ENCODE measurements at places on chromosomes 6 and 20. TPM values are rescaled to one million over a fixed set of nuclear protein-coding genes. Genes with fewer than 3 reads are reported as not detected.

DNA sequence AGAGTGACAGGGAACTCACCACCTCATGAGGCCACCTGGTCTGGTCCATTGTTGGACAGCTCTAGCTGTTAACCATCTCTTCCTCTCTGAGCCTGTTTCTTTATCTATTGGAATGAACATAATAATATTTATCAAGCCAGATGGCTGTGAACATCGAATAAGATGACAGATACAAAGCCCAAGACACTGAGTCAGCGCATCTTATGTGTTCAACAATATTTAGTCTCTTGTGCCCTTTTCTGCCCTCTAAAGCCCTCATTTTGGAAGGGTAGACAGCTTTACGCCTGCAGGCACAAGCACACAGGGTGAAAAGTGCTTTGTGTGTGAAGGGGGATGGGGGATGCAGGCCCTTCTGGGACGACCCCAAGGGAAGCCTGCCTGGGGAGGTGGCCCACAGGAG, 164.0 kb downstream of the GRM4 start:
- DNase-seq = peak; percentile 24
- H3K4me3 ChIP-seq = no peak overlapping the region
- no peak overlapping the region for H3K27ac ChIP-seq

- H3K36me3 ChIP-seq = no peaks in the 10 kb centered on the region
- H3K4me1 ChIP-seq = peaks cover 69% of the 10 kb centered on the region
- no peaks in the 10 kb centered on the region for H3K27me3 ChIP-seq
- no peak overlapping the region for H3K4me3 ChIP-seq
- peak overlapping the region; percentile 66 for H3K27ac ChIP-seq
- DNase-seq = no peak
Observed at GRCh38 chr6:17932330-17932852, 55.0 kb downstream of the KIF13A start.

GRCh38 chr20:2385026-2385425, 4.3 kb downstream of the TGM6 start:
- H3K36me3 ChIP-seq = no peaks in the 10 kb centered on the region
- no peaks in the 10 kb centered on the region for H3K27me3 ChIP-seq
- H3K4me3 ChIP-seq = no peak overlapping the region
- H3K27ac ChIP-seq = no peak overlapping the region
- H3K4me1 ChIP-seq = peaks cover 8% of the 10 kb centered on the region

- no peak overlapping the region for H3K27ac ChIP-seq
- H3K36me3 ChIP-seq = no peaks in the 10 kb centered on the region
- H3K4me1 ChIP-seq = peaks cover 17% of the 10 kb centered on the region
- H3K27me3 ChIP-seq = peaks cover 74% of the 10 kb centered on the region
Observed at GRCh38 chr6:13012977-13013680, 296.6 kb downstream of the PHACTR1 start.

DNA sequence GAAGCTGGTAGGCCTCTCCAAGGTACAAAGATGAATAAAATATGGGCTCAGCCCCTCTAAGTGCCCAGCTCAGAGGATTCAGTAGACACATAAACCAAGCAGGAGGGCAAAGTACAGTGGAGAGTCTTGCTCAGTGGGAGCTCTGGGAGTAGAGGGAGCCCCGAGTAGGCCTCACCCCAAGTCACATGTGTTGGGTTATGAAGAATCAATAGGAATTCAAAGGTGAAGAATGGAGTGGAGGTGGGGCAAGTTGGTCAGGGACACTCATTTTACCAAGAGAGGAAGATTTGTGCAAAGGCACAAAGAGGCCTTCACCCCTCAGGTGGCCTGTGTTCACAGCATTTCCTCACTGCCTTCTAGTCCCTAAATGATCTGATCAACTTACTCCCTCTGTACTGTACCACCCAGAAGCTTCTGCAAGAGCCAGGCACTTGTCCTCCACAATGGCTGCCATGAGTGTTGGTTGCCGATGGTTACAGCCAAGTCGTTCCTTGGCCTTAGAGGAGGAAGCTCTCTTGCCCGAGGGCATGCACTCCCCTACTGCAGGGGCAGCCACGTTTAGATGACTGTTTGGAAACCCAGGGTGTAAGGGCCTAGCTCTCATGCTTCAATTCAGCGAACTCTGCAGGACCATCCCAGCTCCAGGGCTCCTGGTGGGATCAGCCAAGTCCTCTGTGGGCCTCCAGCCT, 6.7 kb upstream of the CDKN1A start:
- H3K4me3 ChIP-seq = no peak overlapping the region
- DNase-seq = no peak
- peaks cover 34% of the 10 kb centered on the region for H3K4me1 ChIP-seq
- no peaks in the 10 kb centered on the region for H3K27me3 ChIP-seq
- H3K36me3 ChIP-seq = no peaks in the 10 kb centered on the region

- H3K27ac ChIP-seq = no peak overlapping the region
- DNase-seq = no peak
- H3K4me1 ChIP-seq = peaks cover 10% of the 10 kb centered on the region
- no peaks in the 10 kb centered on the region for H3K27me3 ChIP-seq
- no peak overlapping the region for H3K4me3 ChIP-seq
- H3K36me3 ChIP-seq = peaks cover 2% of the 10 kb centered on the region
Observed at GRCh38 chr6:135014353-135014832, 40.2 kb downstream of the HBS1L start.

- H3K4me1 ChIP-seq = peaks cover 24% of the 10 kb centered on the region
- DNase-seq = no peak
- H3K4me3 ChIP-seq = no peak overlapping the region
- peak overlapping the region; percentile 10 for H3K27ac ChIP-seq
- no peaks in the 10 kb centered on the region for H3K27me3 ChIP-seq
- H3K36me3 ChIP-seq = peaks cover 30% of the 10 kb centered on the region
Observed at GRCh38 chr6:158313989-158314388, 1.7 kb downstream of the TULP4 start.

GRCh38 chr20:37081717-37082289, 14.0 kb downstream of the RBL1 start:
- no peaks in the 10 kb centered on the region for H3K27me3 ChIP-seq
- H3K36me3 ChIP-seq = peaks cover 1% of the 10 kb centered on the region
- no peak overlapping the region for H3K27ac ChIP-seq
- no peak for DNase-seq
- no peak overlapping the region for H3K4me3 ChIP-seq

GRCh38 chr20:3927486-3928291, 38.5 kb downstream of the PANK2 start:
- no peaks in the 10 kb centered on the region for H3K27me3 ChIP-seq
- H3K4me3 ChIP-seq = no peak overlapping the region
- H3K36me3 ChIP-seq = peaks cover 23% of the 10 kb centered on the region
- DNase-seq = no peak

DNA sequence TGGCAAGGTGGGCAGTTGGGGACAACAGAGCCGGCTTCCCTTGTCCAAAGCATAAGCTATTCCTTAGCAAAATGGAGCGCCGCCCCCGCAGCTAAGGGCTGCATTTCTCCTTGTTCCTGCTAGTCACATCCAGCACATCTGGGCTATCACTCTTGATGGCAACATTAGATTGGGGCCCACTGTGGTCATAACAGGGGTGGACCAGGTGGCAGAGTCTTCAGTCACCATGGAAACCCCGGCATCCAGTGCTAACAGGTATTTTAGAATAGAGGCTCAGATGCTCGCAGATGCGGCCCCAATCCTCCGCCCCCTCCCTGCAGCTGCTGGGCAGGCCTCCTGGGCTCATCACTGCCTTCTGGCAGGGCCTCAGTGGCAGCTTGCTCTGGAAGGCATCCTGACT, 168.2 kb upstream of the PROKR2 start:
- no peak overlapping the region for H3K27ac ChIP-seq
- peaks cover 27% of the 10 kb centered on the region for H3K27me3 ChIP-seq
- DNase-seq = no peak
- no peak overlapping the region for H3K4me3 ChIP-seq
- no peaks in the 10 kb centered on the region for H3K4me1 ChIP-seq
- no peaks in the 10 kb centered on the region for H3K36me3 ChIP-seq

DNA sequence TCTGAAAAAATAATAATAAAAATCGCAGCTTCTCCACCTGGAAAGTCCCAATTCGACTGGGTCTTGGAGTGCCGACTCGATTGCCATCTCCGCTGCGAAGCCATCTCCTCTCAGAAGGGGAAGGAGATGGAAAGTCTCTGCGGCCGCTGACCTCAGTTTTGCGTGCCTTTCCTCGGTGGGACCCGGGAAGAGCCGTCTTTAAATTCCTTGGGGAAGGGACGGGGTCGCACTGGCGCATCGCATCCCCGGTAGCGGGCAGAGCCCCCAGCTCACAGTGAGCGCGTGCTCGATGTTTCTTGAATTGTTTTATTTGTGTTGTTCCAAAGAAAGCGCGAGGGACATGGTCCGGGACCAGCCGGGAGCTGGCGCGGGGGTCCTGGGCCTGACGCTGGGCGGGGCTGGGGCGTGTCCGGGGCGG, 270 bp upstream of the TIAM2 start:
- DNase-seq = no peak
- no peaks in the 10 kb centered on the region for H3K36me3 ChIP-seq
- H3K27ac ChIP-seq = peak overlapping the region; percentile 49
- H3K4me1 ChIP-seq = peaks cover 15% of the 10 kb centered on the region

DNA sequence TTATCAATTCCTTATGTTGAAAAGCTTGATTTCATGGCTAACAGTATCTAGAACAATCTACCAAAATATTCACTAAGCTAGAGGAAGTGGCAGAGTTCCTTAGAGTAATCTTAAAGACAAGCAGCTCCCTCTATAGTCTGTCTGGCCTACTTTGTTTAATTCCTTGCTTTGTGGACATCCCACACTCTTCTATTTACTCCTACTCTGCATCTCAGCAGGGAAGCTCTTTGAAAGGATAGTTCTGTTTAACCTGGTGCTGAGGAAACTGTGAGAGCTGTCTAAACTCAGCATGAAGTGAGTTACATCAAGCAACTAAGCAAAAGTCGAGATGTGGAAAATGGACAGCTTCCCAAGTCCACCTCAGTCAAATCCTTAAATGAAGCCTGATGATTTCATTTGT, 4.3 kb downstream of the REV3L start:
- H3K36me3 ChIP-seq = no peaks in the 10 kb centered on the region
- DNase-seq = no peak
- no peak overlapping the region for H3K4me3 ChIP-seq
- peaks cover 54% of the 10 kb centered on the region for H3K4me1 ChIP-seq
- H3K27ac ChIP-seq = peak overlapping the region; percentile 84

GRCh38 chr6:10421921-10422736, 7.3 kb upstream of the TFAP2A start:
- no peak overlapping the region for H3K27ac ChIP-seq
- H3K4me3 ChIP-seq = no peak overlapping the region
- peaks cover 2% of the 10 kb centered on the region for H3K36me3 ChIP-seq

DNA sequence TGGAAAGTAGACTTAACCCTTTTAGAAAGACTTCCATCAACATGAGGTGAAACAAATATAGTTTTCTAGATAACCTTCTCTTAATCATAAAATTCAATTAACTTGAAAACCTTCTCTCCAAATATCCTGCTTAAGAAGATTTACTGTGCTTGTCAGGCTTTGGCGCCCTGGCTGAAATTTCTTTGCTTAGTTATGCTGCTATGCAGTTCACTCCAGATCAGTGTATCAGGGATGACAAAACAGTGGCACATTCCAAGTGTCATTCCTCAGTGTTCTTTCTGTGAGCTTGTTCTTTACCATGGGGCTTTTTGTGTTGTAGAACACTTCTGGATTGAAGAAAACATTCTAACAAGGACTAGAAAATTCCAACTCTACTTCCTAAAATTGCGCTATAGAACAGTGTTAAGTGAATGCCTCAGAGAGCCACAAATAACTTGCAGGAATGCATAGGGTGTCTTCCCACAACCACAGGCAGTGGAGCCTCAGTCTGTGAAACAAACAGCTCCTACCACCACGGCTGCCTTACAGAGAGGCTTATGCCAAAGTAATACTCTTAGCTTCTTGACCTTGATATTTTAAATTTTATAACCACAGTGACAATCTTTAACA, 443.6 kb downstream of the CDC5L start:
- H3K4me3 ChIP-seq = no peak overlapping the region
- DNase-seq = no peak
- H3K27me3 ChIP-seq = no peaks in the 10 kb centered on the region

GRCh38 chr6:97067045-97067444, 142.5 kb downstream of the KLHL32 start:
- no peaks in the 10 kb centered on the region for H3K4me1 ChIP-seq
- H3K27me3 ChIP-seq = peaks cover 45% of the 10 kb centered on the region
- no peak overlapping the region for H3K27ac ChIP-seq
- peaks cover 2% of the 10 kb centered on the region for H3K36me3 ChIP-seq
- no peak overlapping the region for H3K4me3 ChIP-seq

GRCh38 chr20:61694682-61695081, 371.0 kb downstream of the TAF4 start:
- peak; percentile 74 for DNase-seq
- H3K36me3 ChIP-seq = no peaks in the 10 kb centered on the region
- H3K4me1 ChIP-seq = peaks cover 3% of the 10 kb centered on the region
- peaks cover 9% of the 10 kb centered on the region for H3K27me3 ChIP-seq
- H3K27ac ChIP-seq = no peak overlapping the region
- H3K4me3 ChIP-seq = no peak overlapping the region

GRCh38 chr20:24770628-24771541, 178.2 kb upstream of the CST7 start:
- peaks cover 40% of the 10 kb centered on the region for H3K4me1 ChIP-seq
- H3K36me3 ChIP-seq = peaks cover 3% of the 10 kb centered on the region
- DNase-seq = peak; percentile 61

GRCh38 chr20:62141397-62142251, 1.6 kb downstream of the PSMA7 start:
- H3K27ac ChIP-seq = peak overlapping the region; percentile 91
- peak overlapping the region; percentile 79 for H3K4me3 ChIP-seq
- peaks cover 21% of the 10 kb centered on the region for H3K36me3 ChIP-seq
- H3K27me3 ChIP-seq = no peaks in the 10 kb centered on the region
- no peak for DNase-seq
- peaks cover 44% of the 10 kb centered on the region for H3K4me1 ChIP-seq

- H3K27me3 ChIP-seq = no peaks in the 10 kb centered on the region
- peaks cover 25% of the 10 kb centered on the region for H3K4me1 ChIP-seq
- no peak for DNase-seq
- no peaks in the 10 kb centered on the region for H3K36me3 ChIP-seq
- H3K27ac ChIP-seq = no peak overlapping the region
Observed at GRCh38 chr20:1858871-1859270, 36.3 kb upstream of the SIRPA start.

DNA sequence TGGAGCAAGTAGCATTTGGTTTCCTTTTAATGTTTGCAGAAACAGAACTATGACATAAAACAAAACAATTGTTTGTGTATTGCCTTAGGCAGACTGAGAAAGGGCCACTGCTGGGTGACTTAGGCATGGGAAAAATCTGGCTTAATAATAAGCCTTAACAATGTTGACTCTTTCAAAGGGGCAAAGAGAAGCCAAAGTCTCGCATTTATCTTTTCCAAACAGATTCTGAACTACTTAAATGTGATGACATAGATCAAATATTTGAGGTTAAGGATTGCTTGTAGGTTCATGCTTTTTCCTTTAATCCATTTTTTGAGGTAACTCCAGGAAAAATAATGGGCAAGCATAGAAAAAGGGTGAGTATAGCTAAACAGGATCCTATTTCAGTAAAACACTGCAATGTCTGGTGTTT, 39.6 kb downstream of the ADAT2 start:
- H3K27me3 ChIP-seq = peaks cover 6% of the 10 kb centered on the region
- DNase-seq = no peak
- no peak overlapping the region for H3K4me3 ChIP-seq
- no peaks in the 10 kb centered on the region for H3K36me3 ChIP-seq
- no peak overlapping the region for H3K27ac ChIP-seq

The PAK5 gene
- not detected for total RNA-seq

The XKR7 gene
- total RNA-seq = not detected

The GATA5 gene
- total RNA-seq = not detected

The SAMD3 gene
- total RNA-seq = not detected

The AIF1 gene
- total RNA-seq = not detected

The TSBP1 gene
- total RNA-seq = not detected

The EPHA7 gene
- 55.4 TPM for total RNA-seq

The CST2 gene
- total RNA-seq = not detected

The NNAT gene
- total RNA-seq = 2.7 TPM

The BTN1A1 gene
- total RNA-seq = not detected

The PPP1R11 gene
- total RNA-seq = 47.1 TPM

The CD83 gene
- total RNA-seq = 1.0 TPM

The NFKBIE gene
- 6.2 TPM for total RNA-seq

The EYS gene
- total RNA-seq = not detected

The POU5F1 gene
- not detected for total RNA-seq
